HuH-7.5 (cell line): ENCODE measurements at places on chromosomes 4 and X.
A peak's percentile ranks its signal among the peaks of the same experiment; 100 is the strongest.

- DNase-seq, result no peak
These were observed 6.2 kb upstream of the NOX1 start for GRCh38 chrX:100880368-100880767.

- DNase-seq, result no peak
These were observed 248.1 kb downstream of the C4orf33 start for GRCh38 chr4:129344058-129344457.

DNA sequence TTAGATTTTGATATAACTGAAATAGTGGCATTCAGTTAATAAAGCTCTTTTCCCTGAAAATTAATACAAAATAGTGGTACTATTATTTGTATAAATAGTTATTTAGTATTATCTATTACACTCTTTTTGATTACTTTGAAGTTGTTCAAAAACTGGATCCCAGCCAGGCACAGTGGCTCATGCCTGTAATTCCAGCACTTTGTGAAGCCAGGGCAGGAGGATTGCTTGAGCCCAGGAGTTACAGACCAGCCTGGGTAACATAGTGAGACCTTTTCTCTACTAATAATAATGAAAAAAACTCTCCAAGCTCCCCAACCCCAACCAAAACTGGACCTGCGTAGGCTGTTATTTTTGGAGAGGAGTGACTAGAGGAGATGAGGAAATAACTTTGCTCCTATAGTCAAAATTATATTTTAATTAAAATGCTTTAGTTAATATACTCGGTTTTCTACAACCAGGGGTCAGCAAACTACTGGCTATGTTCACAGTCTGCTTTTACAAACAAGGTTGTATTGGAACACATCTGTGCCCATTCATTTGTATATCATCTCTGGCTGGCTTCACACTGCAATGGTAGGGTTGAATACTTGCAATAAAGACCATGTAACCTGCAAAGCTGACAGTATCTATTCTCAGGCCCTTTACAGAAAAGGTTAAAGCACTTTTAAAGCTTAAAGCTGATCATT is 27.6 kb downstream of the GUCY1A1 start:
- DNase-seq, result no peak

DNA sequence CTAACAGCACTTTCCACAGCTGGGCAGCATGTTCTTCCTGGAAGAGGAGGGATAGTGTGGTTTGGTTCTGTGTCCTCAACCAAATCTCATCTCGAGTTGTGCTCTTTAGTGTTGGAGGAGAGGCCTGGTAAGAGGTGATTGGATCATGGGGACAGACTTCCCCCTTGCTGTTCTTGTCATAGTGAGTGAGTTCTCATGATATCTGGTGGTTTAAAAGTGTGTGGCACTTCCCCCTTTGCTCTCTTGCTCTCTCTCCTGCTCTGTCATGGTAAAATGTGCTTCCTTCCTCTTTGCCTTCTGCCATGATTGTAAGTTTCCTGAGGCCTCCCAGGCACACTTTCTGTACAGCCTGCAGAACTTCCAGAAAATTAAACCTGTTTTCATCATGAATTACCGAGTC is 133.7 kb upstream of the NDP start:
- DNase-seq, result no peak

- no peak for DNase-seq
These were observed 48.1 kb downstream of the SMC1A start for GRCh38 chrX:53374222-53374820.

- DNase-seq, result no peak
These were observed 290.9 kb upstream of the LDB2 start for GRCh38 chr4:17189401-17189720.

GRCh38 chrX:103674531-103675454 is 11.7 kb downstream of the MORF4L2 start:
- no peak for DNase-seq

- no peak for DNase-seq
These were observed 69.9 kb downstream of the CPE start for GRCh38 chr4:165448700-165449099.

- DNase-seq, result no peak
These were observed 377.7 kb downstream of the FBXW7 start for GRCh38 chr4:152158225-152158624.

- DNase-seq, result no peak
These were observed 109.6 kb upstream of the NDP start for GRCh38 chrX:44082829-44083228.

GRCh38 chrX:113950081-113950678 is 633.7 kb upstream of the HTR2C start:
- no peak for DNase-seq

GRCh38 chr4:1603413-1604135 is 80.5 kb downstream of the FAM53A start:
- DNase-seq, result no peak

DNA sequence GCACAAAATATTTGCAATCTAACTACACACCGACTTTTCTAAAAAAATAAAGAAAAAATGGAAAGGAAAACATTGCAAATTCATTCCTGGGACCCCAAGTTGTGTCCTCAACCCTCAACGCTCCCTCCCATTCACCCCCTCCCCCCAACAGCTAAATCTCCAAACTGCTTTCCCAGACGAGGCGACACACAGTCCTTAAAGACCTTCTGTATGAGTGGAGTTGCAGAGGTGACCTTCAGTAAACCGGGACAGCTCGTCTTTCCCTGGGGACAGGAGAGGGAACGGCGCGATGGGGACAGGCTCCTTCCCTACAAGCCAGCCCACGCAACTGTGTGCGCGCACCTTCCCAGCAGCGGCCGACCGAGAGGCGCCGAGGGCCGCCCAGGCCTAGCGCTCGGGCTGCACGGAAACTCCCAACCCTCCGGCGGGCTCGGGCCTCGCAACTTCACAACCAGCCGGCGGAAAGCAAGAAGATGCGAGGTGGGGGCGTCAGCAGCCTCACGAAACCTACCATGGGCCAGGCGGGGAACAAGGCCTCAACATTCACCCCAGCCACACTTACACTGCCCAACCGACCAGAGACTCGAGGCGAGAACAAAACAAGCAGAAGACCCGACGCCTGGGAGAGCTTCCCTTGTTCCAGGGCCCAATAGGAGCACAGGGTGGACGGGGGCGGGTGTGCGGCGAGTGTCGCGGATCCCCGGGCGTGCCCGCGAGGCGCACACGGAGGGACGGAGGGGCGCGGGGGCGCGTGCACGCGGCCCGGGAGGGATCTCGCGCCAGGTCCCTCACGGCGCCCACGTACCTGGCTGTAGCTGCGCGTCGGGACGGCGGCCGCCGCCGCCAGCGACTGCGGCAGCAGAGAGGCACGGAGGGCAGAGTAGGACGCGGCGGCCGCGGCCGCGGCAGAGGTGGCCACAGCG is 763 bp downstream of the GRSF1 start:
- peak; percentile 52 for DNase-seq
